ENCODE measurements at places on chromosomes 16 and 17. TPM values are rescaled to one million over a fixed set of nuclear protein-coding genes. Genes with fewer than 3 reads are reported as not detected.

- DNase-seq, result no peak
Measured at GRCh38 chr17:6426356-6427101, 8.4 kb downstream of the AIPL1 start.

The BAHCC1 gene
- total RNA-seq, result 13.6 TPM

DNA sequence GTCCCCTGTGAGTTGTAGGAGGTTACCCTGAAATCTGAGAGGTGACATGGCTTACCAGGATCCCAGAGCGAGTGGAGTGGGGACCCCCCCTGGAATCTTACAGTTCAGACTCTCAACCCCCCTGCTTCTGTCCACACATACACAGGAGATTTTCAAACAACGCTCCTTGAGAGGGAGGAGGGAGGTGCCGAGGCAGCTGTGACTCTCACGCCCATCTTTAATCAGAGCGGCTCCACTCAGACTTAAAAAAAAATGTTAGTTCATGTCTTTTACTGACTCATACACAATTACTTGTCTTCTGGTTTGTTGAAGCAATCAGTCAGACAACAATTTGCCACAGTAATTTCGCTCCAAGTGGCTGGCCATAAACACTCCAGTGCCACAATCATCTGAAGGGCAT, 15.4 kb upstream of the TMEM220 start:
- no peak for DNase-seq

- peak; percentile 76 for DNase-seq
Measured at GRCh38 chr16:14501331-14502255, 128.5 kb downstream of the PARN start.

The ARHGDIG gene
- total RNA-seq, result 1.0 TPM

- DNase-seq, result no peak
Measured at GRCh38 chr16:76926595-76926994, 264.4 kb upstream of the MON1B start.

- no peak for DNase-seq
Measured at GRCh38 chr16:72072514-72073342, 9.7 kb downstream of the HPR start.

GRCh38 chr17:39981766-39982375, 1.3 kb downstream of the PSMD3 start:
- no peak for DNase-seq

DNA sequence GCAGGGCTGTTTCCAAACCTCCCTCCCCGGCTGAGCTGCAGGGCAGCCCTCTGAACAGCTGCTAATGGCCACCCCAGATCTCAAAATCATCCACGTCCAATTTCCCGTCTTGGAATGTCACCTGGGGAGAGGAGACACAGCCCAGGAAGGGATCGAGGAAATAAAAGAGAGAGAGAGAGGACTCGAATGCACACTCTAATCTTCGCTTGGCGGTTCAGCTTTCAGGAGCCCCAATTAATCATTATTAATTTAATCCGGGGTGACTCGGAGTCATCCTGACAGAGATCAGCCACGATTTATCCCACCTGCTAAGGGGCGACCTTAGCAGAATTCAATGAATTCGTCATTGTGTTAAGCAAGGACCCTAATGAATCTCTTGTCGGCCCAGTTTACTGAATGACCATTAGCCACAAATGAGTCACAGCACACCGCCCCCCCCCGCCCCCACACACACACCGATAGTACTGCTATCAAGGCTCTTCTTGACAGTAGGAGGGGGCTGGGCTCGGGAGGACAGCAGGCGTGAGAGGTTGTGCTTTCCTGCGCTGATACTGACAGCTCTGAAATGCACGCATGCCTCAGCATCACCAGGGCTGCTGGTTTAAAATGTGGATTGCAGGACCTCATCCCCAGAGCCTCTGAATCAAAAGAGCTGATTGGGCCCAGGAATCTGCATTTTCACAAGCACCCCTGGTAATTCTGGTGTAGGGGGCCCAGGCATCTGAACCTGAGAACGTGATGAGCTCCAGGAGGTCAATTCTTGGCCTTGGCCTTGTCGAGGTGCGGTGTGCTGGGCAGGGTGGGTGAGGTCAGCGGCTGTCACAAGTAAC, 190.0 kb upstream of the CIBAR2 start:
- no peak for DNase-seq

DNA sequence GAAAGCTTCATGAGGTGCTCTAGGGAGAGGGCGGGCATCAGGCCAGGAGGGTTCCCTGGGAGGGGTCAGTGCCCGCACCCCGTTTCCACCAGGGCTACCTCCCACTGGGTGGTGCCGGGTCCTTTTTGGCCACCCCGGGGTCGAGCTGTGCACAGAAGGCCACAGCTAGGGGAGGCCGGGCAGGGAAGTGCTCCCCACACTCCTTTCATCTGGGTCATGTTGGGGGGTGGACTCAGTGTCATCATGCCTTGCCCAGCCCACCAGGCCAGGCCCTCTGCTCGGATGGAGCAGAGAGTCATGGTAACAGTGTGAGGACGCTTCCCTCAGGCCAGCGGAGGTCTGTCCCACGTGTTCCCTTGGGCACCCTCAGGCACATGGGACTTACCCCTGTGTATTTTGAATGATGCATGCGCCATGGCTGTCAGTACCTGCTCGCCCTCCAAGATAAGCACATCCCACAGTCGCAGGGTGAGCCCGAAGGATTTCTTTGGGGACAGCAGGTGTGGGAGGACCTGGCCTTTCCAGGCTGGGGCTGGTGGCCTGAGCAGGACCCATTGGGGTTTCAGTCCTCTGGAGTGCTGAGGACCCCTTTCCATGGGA, 46.4 kb downstream of the TNFRSF13B start:
- peak; percentile 24 for DNase-seq

The GSG1L gene
- total RNA-seq, result 0.20 TPM

GRCh38 chr17:40901981-40902474, 17.0 kb upstream of the KRT20 start:
- DNase-seq, result no peak

GRCh38 chr16:89921702-89922476, 1.3 kb upstream of the TUBB3 start:
- no peak for DNase-seq

The IRX3 gene
- 40.7 TPM for total RNA-seq

GRCh38 chr17:13509527-13509926, 92.2 kb downstream of the HS3ST3A1 start:
- peak; percentile 65 for DNase-seq

The VMP1 gene
- 306 TPM for total RNA-seq

The BCO1 gene
- not detected for total RNA-seq

GRCh38 chr17:50787106-50787505, 19.8 kb upstream of the ANKRD40CL start:
- no peak for DNase-seq

DNA sequence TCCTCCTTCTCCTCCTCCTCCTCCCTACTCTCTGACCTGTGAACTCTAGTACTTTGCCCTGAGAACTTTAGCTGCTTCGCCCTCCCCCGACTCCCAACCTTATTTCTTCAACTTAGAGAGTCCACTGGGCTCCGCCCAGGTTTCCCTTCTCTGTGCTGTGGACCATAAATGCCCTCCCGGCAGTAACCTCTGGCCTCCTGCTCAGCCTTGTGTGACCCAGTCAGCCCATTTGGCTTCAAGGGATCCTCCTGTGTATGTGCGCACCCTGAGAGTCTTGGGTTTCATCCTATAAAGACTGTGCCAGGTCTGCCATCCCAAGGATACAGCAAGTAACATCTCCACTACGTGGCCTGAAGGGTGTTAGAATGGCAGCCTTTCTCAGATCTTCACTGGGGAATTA, 275.6 kb upstream of the C16orf82 start:
- DNase-seq, result no peak

The FGF11 gene
- total RNA-seq, result 1.7 TPM

DNA sequence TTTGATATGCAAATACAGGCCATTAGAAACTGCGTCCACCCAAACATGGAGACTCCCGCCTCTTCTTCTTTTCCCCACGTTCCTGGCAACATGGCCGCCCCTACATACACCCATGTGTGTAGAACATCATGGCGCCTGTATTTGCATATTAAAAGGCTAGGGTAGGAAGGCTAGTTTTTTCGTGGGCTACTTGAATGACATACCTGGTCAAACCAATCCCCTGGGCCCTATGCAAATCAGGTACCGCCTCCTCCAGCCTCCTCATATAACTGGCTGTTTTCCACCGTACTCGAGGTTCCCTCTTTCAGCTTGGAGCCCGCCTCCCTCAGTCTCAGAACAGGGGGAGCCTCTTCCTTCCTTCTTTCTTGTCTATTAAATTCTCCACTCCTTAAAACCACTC, 840 bp upstream of the CD300LB start:
- no peak for DNase-seq

The CNTNAP4 gene
- total RNA-seq, result not detected

- DNase-seq, result no peak
Measured at GRCh38 chr16:814974-815373, 14.4 kb upstream of the GNG13 start.

DNA sequence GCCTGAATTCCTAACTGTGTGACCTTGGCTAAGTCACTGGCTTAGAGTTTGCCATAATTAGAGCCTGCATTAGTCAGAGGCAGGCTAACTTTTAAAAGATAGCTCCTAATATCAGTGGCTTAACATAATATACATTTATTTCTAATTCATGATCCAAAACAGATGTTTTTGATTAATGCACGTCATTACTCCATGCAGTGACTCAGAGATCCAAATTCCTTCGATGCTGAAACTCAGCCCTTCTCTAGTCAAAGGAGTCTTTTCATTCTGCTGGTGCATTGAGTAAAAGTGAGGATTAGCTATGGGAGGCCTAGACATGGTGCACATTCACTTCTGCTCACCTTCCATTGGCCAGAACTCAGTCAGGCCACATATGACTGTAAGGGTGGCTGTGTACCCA, 49.8 kb downstream of the IRX3 start:
- no peak for DNase-seq

DNA sequence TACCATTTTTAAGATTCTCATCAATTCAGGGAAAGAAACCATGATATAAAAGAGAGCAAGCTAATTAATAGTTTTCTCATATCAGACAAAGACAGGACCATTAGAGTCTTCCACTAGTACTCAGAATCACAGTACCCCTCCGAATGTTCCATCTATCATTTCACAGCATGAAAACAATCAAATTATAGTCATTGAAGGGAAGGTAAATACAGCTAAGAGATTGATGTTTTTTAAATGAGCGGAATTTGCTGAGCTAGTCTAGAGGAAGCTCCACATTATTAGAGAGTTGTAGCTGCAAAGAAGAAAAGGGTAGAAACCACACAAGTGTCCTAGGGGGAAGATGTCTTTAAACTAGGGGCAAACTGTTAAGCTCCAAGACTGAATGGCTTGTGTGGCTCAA, 808.9 kb downstream of the CDH11 start:
- DNase-seq, result no peak

The KRT33A gene
- total RNA-seq, result not detected

GRCh38 chr16:20774703-20775362, 11.0 kb downstream of the ACSM3 start:
- peak; percentile 33 for DNase-seq

The LRRC37A2 gene
- total RNA-seq, result 12.4 TPM

DNA sequence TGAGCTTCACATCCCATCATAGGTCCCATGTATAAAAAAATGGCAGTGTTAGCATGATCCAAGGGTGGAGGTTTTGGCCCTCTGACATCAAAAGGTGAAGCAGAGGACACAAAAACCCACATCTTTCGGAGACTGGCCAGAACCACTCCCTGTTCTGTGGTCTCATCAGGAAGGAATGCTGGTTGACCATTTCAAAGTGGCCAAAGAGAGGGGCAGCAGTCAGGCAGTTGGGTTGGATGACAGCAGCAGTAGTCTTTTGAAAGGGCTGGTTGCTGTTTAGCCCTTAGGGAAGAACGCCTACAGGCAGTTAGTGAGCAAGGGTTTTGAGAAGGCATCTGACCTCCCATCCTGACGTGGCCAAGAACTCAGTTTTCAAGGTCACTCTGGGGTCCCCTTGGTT, 40.5 kb downstream of the LCMT1 start:
- DNase-seq, result no peak

- DNase-seq, result peak; percentile 54
Measured at GRCh38 chr17:38871247-38872015, 1.6 kb downstream of the LASP1 start.

GRCh38 chr16:86499440-86499786, 10.9 kb upstream of the FOXF1 start:
- no peak for DNase-seq

The PRDM7 gene
- total RNA-seq, result not detected

The SCIMP gene
- 20.0 TPM for total RNA-seq

The MYH8 gene
- total RNA-seq, result not detected

GRCh38 chr17:67411397-67411796, 34.3 kb downstream of the PITPNC1 start:
- DNase-seq, result no peak

GRCh38 chr16:1102333-1102700, 6.3 kb upstream of the C1QTNF8 start:
- DNase-seq, result no peak

The CBLN1 gene
- not detected for total RNA-seq

The KRT12 gene
- not detected for total RNA-seq

- no peak for DNase-seq
Measured at GRCh38 chr17:48479014-48479402, 49.0 kb upstream of the SKAP1 start.

DNA sequence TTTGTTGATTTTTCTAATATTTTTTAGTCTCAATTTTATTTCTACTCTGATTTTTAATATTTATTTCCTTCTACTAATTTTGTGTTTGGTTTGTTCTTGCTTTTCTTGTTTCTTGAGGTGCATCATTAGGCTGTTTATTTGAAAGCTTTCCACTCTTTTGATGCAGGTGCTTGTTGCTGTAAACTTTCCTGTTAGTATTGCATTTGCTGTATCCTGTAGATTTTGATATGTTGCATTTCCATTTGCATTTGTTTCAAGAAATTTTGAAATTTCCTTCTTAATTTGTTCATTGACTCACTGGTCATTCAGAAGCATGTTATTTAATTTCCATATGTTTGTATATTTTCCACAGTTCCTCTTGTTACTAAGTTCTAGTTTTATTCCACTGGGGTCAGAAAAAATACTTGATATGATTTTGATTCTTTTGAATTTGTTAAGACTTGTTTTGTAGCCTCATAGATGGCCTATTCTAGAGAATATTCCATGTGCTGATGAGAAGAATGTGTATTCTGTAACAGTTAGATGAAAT, 43.1 kb upstream of the NACA2 start:
- DNase-seq, result no peak

- no peak for DNase-seq
Measured at GRCh38 chr17:42548070-42548837, 4.5 kb upstream of the HSD17B1 start.

The CDH13 gene
- 8.7 TPM for total RNA-seq

GRCh38 chr16:88772871-88773811, 11.9 kb downstream of the PIEZO1 start:
- peak; percentile 82 for DNase-seq

The SLFN12L gene
- 2.1 TPM for total RNA-seq

DNA sequence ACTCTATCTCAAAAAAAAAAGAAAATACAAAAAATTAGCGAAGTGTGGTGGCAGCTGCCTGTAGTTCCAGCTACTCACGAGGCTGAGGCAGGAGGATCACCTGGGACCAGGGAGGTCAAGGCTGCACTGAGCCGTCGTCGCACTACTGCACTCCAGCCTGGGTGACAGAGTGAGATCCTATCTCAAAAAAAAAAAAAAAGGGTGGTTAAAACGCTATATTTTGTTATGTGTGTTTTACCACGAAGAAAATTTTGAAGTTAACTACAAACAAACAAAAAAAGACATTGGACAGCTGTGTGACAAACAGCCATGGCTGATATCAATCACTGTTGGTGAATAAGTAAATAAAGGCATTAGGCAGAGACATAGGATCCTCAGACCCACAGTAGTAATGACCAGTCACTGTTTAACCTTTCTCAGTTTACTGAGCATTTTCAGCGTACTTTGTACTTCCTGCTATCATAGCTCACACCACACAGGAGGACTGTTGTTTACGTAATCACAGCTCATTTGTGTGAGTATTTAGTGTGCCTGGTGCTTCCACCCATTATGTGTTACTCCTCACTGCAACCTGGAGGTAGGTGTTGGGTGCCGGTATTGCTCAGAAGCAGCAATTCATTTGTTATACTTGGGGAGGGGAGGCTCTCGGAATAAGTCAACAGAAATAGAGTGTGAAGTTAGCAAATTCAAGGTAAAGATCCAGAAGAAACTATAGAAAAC, 55.4 kb downstream of the COPRS start:
- no peak for DNase-seq

Measured in left lung (tissue), 14 donors.